EH (cell line): ENCODE measurements at places on chromosomes 2 and 18.
A peak's percentile ranks its signal among the peaks of the same experiment; 100 is the strongest.

GRCh38 chr18:55517055-55517454 lies 70.9 kb downstream of the TCF4 start:
- DNase-seq: no peak

- peak; percentile 90 for DNase-seq
Observed at GRCh38 chr2:8662239-8662879, 19.5 kb upstream of the ID2 start.

DNA sequence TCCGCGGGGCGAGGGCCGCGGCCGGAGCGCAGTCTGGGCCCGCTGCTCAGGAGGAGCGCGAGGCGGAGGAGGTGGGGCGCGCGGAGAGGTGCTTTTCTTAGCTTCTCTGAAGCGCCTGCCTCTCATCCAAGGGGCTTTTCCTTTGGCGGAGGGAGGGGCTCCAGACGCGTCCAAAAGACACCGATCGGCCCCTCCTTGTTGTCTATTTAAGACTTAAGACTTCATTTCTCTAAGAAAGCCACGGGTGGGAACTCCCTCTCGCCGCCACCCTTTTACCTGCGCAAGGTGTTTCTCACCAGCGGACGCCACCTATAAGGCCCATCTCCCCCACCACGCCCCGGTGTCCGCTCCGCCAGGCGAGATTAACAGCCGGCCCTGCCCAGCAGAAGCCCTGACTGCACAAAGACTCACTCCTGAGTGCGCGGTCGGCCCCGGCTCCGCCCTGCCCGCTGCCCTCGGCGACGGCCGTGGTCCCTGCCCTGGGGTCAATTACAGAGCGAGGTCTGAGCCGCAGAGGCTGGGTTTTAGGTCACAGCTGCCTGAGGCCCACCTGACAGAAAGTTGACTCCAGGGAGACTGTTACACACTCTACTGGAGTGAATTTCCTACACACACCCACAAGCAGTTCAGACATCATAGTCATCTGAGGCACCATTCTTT lies at the start of gene DSC2:
Gene DSC2 (minus strand): TSS at position 397 of the 660 bp plus-strand sequence. CDS start 450 bp downstream, outside the sequence.
- no peak for DNase-seq

DNA sequence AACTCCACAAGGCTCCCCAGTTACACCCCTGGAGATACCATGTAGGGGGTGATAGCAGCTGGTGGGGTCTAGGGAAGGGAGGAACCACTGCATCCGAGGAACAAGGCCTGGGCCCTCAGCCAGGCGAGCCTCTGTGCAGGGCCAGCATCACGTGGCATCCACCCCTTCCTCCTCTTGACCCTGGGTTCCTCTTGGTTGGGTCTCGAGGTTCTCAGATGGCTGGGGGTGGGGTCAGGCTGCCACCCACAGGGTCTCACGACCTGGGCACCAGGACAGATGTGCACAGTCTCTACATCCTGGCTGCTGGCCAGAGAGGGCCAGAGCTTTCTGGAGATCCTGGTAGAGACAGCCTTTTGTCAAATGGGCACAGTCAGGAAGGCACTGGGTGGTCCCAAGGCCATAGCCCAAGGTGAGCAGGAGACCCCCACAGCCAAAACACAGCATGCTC lies 10.4 kb downstream of the HS6ST1 start:
- DNase-seq: no peak
